ENCODE measurements at places on chromosomes 13 and 19. TPM values are rescaled to one million over a fixed set of nuclear protein-coding genes. Genes with fewer than 3 reads are reported as not detected.
A peak's percentile ranks its signal among the peaks of the same experiment; 100 is the strongest.

DNA sequence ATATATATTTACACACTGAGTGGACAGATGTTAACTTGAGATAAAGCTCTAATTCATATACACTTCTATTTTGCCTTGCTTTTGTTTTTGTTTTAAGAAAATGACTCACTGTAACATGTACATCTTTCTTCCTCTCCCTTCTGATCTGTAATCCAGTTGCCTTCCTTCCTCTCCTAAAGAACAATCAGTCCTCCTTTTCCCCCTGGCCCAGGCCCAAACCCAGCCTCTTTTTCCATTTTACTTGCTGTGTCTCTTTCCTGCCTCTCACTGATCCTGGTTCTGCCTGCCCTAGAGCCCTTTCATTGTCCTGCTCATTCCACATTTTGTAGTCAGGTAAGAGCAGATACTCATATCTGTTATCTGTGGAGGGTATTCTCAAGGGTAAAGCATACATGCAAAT is 50.8 kb downstream of the ZAR1L start:
- H3K36me3 ChIP-seq = no peaks in the 10 kb centered on the region
- DNase-seq = no peak
- H3K4me3 ChIP-seq = no peak overlapping the region
- H3K4me1 ChIP-seq = peaks cover 78% of the 10 kb centered on the region

DNA sequence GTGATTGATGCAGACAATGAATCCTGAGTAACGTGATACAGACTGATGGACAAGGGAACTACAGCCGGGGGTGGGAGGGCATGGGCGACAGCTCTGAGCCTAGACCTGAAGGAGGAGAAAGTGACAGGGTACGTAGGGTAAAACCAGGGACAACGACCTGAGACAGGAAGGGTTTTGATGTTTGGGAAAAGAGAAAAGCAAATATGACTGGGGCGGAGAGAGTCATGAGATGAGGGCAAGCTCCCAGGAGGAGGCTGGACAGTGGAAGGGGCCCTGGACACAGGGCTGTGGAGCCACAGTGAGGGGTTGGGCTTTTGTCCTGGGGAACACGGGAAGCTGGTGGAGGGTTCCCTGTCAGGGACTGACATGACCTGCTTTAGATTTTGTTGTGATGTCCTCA is 34.2 kb downstream of the ZNF611 start:
- H3K4me3 ChIP-seq = no peak overlapping the region
- H3K4me1 ChIP-seq = peaks cover 55% of the 10 kb centered on the region
- no peak overlapping the region for H3K27ac ChIP-seq

- no peak overlapping the region for H3K4me3 ChIP-seq
- no peaks in the 10 kb centered on the region for H3K27me3 ChIP-seq
- peaks cover 52% of the 10 kb centered on the region for H3K36me3 ChIP-seq
- H3K4me1 ChIP-seq = peaks cover 2% of the 10 kb centered on the region
These were observed 22.2 kb downstream of the SMARCA4 start for GRCh38 chr19:10983026-10983425.

Gene VSIG10L
- 8.5 TPM for polyA plus RNA-seq

Gene CACNG6
- polyA plus RNA-seq = not detected

Gene FOSB
- 2.8 TPM for polyA plus RNA-seq

- H3K27ac ChIP-seq = no peak within 1 kb of the TSS
- H3K27me3 ChIP-seq = 0 out of 3 replicates have a peak, but pooled peaks cover 6% of the 10 kb centered on the region
- DNase-seq = no peak
- no peaks in the 10 kb centered on the region for H3K36me3 ChIP-seq
- H3K4me1 ChIP-seq = no peaks in the 10 kb centered on the region
- no peak within 1 kb of the TSS for H3K4me3 ChIP-seq
These were observed at the start of gene RYR1 for GRCh38 chr19:38433268-38433733. RYR1 (plus strand) TSS chr19:38433691; CDS start chr19:38433830, 139 bp downstream.

DNA sequence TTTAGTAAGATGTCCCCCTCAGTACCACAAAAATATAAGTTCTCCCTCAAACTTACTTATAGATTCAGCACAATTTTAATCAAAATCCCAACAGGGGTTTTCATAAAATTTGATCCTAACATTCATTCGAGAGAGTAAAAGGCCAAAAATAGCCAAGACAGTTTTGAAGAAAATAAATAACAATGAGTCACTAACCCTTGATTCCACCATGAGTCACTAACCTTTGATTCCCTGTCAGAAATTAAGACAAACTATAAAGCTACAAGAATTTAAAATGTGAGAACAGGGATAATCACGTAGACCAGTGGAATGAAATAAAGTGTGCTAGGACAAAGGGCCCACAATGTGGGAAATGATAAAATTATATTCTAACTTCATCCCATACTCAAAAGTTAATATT is 320.3 kb downstream of the SUCLA2 start:
- H3K27me3 ChIP-seq = no peaks in the 10 kb centered on the region
- no peaks in the 10 kb centered on the region for H3K4me1 ChIP-seq
- no peaks in the 10 kb centered on the region for H3K36me3 ChIP-seq
- no peak for DNase-seq
- no peak overlapping the region for H3K4me3 ChIP-seq
- no peak overlapping the region for H3K27ac ChIP-seq

- H3K4me3 ChIP-seq = no peak overlapping the region
- H3K27me3 ChIP-seq = no peaks in the 10 kb centered on the region
- no peaks in the 10 kb centered on the region for H3K4me1 ChIP-seq
These were observed 48.0 kb upstream of the SLC7A9 start for GRCh38 chr19:32917616-32917996.

Gene CALR3
- polyA plus RNA-seq = not detected

DNA sequence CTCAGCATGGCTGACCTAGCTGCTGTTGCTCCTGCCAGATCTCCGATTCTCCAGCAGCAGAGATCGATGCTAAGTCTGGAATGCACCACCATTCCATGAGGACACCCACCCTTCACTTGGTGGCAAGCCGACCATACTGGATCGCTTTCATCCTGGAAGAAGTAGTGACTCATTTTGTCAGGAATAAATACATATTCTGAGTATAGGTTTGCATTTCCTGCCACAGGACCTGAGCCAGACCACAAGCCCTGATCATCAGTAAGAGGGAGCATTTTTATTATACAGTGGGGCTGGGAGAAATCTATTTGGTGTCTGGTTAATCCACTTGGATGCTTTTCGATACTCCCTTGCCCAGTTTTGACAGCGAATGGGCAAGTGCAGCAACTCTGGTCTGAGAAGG is 10.9 kb upstream of the KCTD15 start:
- no peaks in the 10 kb centered on the region for H3K36me3 ChIP-seq
- no peak overlapping the region for H3K27ac ChIP-seq
- H3K27me3 ChIP-seq = peaks cover 6% of the 10 kb centered on the region
- DNase-seq = no peak

Gene IFI30
- polyA plus RNA-seq = 24.7 TPM

GRCh38 chr13:97359181-97360057 is 74.5 kb upstream of the RAP2A start:
- peak; percentile 73 for DNase-seq
- H3K4me3 ChIP-seq = no peak overlapping the region
- H3K27ac ChIP-seq = no peak overlapping the region

GRCh38 chr13:79749566-79749965 is 268.6 kb downstream of the NDFIP2 start:
- no peak overlapping the region for H3K4me3 ChIP-seq
- no peaks in the 10 kb centered on the region for H3K36me3 ChIP-seq
- no peak for DNase-seq
- no peaks in the 10 kb centered on the region for H3K27me3 ChIP-seq
- no peak overlapping the region for H3K27ac ChIP-seq

DNA sequence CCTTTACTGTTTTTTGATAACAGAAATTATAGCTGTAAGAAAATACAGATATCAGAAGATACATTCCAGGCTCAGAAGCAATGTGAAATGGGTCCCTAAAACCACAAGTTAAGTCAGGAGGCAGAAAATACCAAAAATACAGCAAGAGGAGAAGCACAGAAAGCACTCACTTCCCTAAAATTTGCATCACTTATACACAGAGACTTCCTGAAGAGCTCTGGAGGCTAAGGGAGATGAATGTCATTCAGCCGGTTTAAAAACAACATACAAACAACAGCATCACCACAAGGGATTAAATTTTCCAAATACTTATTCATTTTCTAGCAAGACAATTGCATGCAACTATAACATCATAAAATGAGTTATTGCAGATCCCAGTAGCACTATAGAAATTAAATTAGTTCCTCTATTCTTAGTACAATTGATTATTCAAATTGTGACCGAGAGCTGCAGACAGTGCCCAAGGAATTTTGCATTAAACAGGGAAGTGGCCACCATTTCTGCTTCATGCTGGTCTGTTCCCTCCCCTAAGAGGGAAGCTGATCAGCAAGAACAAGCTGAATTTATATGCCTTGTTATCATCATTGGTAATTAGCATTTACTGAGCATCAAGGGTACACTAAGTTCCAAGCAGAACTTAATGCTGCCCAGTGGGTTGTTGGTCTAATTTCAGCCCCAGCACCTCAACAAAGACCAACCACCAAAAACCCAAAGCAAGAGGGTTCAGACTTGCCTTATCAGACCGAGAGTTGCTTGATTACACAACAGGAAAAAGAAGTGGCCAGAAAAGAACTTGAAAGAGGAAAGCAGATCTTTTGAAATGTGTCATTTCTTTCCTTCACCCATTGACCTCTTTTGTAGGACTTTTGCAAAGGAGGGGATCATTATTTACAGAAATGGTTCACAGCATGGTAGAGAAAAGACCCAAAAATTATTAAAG is 140.7 kb downstream of the KCTD12 start:
- H3K4me3 ChIP-seq = no peak overlapping the region
- H3K36me3 ChIP-seq = no peaks in the 10 kb centered on the region
- DNase-seq = no peak
- no peaks in the 10 kb centered on the region for H3K27me3 ChIP-seq

DNA sequence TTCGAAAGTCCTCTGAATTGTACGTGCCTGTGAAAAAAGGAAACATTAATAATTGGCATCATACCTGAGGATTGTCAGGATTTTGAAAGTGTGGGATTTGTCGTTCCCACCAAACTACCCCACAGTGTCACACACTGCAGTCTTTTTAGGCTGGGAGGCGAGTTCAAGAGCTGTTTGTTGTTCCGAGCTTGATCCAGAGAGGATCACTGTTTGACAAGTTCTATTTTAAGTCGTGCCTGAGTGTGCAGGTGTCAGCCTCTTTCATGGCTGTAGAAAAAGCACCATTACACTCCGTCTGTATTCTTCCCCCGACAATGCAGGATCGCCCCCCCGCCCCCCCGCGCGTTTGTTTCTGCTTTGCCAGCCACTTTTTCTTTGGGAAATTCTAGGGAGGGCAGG is 635 bp upstream of the NBEA start:
- H3K36me3 ChIP-seq = no peaks in the 10 kb centered on the region
- DNase-seq = no peak
- H3K4me1 ChIP-seq = peaks cover 20% of the 10 kb centered on the region
- H3K27ac ChIP-seq = no peak overlapping the region
- H3K4me3 ChIP-seq = peak overlapping the region; percentile 83

Gene RCBTB1
- polyA plus RNA-seq = 13.4 TPM

- H3K4me3 ChIP-seq = no peak overlapping the region
- no peaks in the 10 kb centered on the region for H3K36me3 ChIP-seq
- H3K4me1 ChIP-seq = no peaks in the 10 kb centered on the region
- H3K27me3 ChIP-seq = no peaks in the 10 kb centered on the region
- no peak for DNase-seq
These were observed 129.0 kb downstream of the DNAJC3 start for GRCh38 chr13:95805921-95806320.

DNA sequence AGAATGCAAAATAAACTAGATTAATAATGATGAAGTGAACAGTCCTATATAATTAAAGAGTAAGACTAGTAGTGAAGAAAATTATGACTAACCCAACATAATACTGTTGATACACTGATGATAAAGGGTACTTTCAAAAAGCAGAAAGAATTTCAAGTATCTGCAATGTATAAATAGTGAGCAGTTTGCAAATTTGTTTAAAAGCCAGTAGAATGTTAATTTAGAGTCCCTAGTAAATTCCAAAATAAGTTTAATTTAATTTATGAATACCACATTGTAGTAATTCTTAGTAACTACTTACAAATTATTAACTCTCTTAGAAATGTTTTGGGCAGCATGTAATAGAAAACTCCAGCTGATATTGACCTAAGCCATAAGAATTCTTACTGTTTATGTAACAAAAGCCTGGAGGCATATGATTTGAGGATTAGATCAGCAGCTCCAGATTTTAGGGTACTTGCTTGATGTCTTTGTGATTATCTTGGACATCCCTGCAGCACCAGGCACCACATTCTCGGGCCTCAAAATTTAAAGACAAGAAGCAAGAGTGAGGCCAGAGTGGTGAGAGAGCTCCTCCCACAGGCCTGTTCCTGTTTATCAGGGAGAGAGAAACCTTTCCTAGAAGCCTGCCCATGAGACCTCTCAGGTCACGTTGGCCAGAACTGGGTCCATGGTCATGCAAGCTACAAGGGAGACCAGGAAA is 67.6 kb upstream of the TDRD3 start:
- no peak overlapping the region for H3K27ac ChIP-seq
- no peak overlapping the region for H3K4me3 ChIP-seq
- no peaks in the 10 kb centered on the region for H3K27me3 ChIP-seq
- peak; percentile 12 for DNase-seq
- no peaks in the 10 kb centered on the region for H3K4me1 ChIP-seq

- no peaks in the 10 kb centered on the region for H3K4me1 ChIP-seq
- DNase-seq = no peak
- no peak overlapping the region for H3K4me3 ChIP-seq
- H3K27me3 ChIP-seq = no peaks in the 10 kb centered on the region
- H3K36me3 ChIP-seq = no peaks in the 10 kb centered on the region
These were observed 256.4 kb downstream of the IRS2 start for GRCh38 chr13:109529964-109530363.

Gene CBARP
- 1.4 TPM for polyA plus RNA-seq
